ENCODE measurements at places on chromosomes 1 and 21.
A peak's percentile ranks its signal among the peaks of the same experiment; 100 is the strongest.

DNA sequence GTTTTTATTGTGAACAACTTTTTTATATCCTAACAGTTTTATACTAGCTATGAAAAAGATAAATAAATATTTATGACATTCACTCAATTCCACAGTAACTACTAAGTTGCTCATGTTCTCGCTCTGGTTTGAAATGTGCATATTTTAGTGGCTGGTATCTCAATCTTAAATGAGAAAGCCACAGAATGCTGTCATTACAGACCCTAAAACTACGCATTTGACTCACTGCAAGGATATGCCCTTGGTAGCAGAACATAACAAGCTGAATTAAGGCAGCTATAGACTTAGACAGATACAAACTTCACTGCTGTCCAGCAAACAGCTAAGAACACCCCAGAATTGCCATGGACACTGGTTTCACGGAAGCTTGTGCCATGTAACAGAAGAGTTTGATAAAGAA, 19.0 kb downstream of the DAB1 start:
- DNase-seq = no peak

- DNase-seq = no peak
These were observed 14.1 kb downstream of the VAMP4 start for GRCh38 chr1:171727778-171728177.

- DNase-seq = no peak
These were observed 251.9 kb upstream of the B3GALT2 start for GRCh38 chr1:193438312-193438711.

GRCh38 chr1:239570878-239571277, 184.5 kb downstream of the CHRM3 start:
- DNase-seq = no peak

GRCh38 chr1:239778208-239778813, 313.4 kb upstream of the FMN2 start:
- DNase-seq = no peak

GRCh38 chr1:169727307-169727706, 6.6 kb downstream of the SELE start:
- no peak for DNase-seq

DNA sequence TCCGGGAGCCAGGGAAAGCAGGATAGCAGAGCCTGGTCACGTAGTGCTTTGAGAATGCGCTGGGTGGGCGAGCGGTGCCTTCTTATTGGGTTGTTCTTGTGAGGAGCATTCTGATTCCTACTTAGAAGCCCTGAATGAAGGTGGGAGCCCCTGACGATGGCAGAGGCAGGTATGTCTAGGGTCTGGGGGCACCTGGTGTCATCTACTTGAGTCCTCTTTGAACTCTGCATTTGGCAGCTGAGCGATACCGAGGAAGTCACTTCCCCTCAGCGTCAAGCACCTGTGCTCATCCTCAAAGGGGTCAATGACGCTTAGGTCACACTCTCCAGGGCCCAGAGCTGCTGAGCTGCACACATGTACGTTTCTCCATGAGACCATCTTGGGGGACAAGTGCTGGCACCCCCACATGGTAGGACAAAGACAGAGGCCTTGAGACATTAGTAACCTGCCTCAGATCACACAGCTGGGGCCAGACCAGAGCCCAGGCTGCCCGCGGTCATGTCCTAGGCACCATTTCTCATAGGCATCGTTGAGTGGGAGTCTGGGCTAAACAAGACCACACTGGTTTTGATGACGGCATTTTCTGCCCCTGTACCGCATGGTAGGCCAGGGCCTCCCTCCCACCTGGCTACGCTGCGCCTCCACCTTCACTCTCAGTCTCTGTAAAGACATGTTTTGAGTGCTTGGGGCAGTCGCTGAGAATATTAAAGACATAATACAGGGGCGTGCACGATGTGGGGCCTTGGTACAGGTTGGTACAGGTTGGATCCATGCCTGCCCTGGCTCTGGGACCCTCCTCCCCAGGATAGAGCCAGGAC, 69.1 kb upstream of the ABCG1 start:
- no peak for DNase-seq

DNA sequence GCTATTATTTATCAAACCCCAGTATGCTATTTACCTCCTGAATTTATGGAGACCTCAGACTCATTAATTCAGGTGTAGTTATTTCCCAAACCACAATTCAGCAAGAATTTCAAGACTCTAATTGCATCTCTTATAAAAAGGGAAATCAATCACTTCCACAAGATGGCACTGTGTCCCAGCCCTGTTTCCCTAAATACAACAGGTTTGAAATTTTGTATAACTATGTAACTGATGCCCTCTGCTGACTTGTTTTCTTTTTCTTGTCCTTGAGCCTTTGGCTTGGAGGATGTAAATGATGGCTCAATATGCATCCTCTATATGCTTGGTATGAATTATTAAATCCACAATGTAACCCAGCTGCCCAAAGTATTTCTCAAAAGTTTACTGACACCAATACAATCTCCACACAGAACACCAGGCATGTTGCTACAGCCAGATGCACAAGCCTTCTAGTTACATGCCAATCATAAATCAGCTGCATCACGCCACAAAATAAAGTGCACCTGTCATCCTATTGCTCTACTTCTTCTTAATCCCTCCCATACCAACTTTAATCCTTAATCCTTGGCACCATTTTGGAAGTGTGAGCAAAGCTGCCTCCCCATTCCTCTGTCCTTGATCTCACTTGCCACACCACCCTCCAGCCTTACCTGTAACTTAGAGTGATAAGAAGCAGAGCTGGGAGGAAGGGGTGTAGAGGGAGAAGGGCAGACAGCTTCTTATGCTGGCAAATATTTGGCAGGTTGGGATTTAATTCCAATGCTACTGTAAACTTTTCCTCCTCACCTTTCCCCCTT, 9.0 kb downstream of the C1orf105 start:
- DNase-seq = peak; percentile 38

DNA sequence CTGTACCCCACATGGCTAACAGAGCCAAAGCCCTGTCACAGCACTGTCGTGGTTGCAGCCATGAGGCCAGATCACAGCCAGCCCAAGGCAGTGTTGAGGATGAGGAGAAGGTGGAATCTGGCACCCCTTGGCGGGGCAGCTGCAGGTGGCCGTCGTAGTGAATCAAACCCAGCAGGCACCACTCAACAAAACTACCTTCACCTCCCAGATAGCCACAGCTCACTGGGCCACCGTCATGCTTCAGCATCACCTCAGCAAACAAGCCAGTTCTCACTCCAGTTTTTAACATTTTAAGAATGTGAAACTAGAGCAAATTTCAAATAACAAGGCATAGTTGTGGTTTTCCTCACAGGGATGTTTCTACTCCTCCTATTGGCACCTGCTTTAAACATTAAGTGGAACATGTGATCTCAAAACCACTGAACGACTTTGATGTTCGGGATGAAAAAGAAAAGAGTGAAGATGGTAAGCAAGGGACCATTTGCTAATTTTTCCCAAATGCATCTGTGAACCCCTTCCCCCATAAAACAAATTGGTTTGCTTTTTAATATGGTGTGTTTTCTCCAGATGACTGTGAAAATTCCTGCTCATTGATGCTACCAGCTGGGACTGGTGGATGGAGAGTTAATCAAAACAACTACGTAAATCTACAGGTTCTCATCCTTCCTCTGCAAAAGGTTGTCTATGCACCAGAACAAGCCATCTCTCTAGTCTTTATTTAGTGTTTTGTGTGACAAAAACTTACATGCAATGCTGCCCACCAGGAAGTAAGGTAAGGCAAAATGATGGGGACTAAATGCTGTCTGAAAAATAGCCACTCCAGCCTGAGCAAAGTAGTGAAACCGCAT, 45.5 kb downstream of the TOR1AIP2 start:
- no peak for DNase-seq

DNA sequence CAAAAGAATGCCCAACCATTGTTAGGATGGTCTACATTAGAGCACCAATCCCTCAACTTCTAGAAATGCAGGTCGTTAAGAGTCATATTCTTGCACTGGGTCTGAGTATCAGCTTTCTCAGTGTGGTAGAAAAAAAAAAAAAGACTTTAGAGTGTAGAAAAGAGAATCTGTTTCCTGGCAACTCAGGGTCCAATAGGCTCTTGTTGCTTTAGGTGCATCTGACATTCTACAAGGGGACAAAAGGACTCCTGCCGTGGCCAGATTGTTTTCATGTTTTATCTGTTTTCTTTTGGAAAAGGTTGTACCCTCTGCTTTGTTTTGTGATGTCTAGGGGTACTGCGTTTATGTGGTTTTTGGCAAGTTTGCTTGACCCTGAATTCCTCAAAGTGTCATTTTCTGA, 105.4 kb upstream of the KCNK2 start:
- no peak for DNase-seq

DNA sequence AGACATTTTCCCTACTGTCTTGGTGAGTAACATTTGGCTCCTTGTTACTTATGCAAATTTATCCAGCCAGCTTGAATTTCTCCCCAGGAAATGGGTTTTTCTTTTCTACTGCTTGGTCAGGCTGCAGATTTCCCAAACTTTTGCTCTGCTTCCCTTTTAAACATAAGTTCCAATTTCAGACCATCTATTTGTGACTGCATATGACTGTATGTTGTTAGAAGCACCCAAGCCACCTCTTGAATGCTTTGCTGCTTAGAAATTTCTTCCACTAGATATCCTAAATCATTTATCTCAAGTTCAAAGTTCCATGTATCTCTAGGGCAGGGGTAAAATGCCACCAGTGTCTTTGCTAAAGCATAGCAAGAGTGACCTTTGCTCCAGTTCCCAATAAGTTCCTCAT, 32.3 kb upstream of the CITED4 start:
- no peak for DNase-seq

DNA sequence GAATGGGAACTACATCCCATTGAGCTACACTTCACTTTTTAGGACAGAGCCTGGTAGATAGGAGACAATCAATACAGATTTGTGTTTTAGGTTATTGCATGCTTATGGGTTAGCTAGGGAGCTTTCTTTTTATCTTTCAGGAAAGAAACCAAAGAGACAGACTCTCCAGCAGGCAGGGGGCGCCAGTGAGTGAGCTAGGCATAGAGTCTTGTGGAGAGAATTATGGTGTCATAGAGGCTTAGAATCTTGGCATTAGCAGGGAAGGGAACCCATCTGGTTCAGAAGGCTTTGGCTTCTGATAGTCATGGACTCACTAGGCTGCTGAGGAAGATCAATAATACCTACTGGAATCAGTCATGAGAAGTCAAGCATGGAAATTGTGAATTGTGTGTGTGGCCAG, at the start of gene SMCP:
Gene SMCP, plus strand, starts transcription at position 281 of the 400 bp plus-strand sequence. CDS start 6,101 bp downstream, outside the sequence.
- no peak for DNase-seq

DNA sequence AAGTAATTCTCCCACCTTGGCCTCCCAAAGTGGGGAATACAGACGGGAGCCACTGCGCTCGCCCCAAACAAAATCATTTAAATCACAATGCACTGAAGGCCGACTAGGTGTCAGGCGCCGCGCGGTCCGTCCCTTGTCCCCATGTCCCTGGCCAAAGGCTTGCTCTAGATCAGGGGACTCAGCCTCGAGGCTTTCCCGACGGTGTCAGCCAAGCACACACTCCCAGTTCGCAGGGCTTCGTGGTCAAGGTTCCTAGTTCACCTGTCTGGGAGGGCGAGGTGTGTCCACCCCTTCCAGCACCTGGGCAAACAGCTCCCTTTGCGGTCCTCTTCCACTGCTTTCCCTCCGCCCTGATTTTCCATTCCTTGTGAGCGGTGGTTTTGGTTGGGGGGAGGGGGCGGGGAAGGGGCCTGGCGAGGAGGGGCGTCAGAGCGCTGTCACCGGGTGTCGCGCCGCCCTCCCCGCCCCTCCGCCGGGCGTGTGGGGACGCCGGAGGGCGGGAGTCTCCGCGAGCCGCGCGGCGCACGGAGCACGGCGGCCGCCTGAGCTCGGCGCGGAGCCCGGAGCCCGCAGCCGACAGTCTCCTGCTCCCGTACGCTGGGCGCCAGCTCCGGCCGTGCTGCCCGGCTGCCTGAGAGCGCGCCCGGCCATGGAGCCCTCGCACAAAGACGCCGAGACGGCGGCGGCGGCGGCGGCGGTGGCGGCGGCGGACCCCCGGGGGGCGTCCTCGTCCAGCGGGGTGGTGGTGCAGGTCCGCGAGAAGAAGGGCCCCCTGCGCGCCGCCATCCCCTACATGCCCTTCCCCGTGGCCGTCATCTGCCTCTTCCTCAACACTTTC, at the start of gene STUM:
Gene STUM, plus strand, starts transcription at position 509 of the 838 bp plus-strand sequence. Its CDS starts 141 bp downstream, at position 650.
- DNase-seq = peak; percentile 61

- DNase-seq = no peak
These were observed 582.6 kb upstream of the TMPRSS15 start for GRCh38 chr21:18986197-18986596.

DNA sequence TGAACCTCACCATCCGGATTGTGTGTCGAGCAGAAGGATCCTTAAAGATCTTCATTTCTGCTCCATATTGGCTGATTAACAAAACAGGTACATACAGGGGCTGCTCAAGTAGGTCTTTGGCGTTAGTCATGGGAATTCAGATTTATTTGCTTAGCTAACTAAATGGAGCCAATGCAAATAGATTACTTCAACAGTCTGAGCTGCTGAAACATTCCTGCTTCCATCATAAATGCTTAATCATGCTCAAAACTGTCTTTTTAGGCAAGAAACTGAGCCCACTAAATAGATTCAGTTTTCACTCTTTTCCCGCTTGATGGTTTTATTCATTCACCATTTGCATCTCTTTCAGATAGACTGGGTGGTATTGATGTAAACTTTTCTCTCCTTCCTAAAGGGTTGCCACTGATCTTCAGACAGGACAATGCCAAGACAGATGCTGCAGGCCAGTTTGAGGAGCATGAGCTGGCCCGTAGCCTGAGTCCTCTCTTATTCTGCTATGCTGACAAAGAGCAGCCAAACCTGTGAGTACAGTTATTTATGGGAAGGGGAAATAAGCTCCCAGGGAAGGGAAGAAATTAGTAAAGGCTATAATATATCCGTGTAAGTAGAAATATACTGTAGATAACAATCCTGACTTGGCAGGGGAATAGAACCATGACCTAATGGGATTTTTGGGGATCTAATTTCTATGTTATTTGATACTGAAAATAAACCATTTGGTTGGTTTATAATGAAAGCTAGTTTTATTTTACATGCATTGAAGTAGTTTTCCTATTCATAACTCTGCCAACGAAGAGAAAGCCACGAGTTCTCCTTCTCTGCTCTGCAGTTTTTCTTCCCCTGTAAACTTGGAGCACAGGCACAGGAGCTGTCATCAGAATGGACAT, 126.4 kb downstream of the VPS13D start:
- peak; percentile 47 for DNase-seq

- peak; percentile 91 for DNase-seq
These were observed 5.7 kb downstream of the KRTCAP2 start for GRCh38 chr1:155167166-155168104.

GRCh38 chr1:39369565-39369964, 121.9 kb upstream of the BMP8A start:
- no peak for DNase-seq

DNA sequence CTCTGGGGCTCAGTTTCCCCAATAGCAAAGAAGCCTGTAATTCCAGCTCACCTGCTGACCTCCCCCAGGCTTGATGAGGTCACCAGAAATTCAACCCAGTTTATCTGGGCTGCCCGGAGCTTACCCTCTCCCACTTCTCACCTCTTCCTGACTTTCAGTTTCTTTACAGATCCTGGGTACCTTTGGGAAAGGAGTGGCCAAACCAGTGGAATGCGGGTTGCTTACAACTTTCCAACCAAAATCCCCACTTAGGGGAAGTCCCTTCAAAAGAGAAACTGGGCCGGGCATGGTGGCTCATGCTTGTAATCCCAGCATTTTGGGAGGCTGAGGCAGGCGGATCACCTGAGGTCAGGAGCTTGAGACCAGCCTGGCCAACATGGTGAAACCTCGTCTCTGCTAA, 5.9 kb upstream of the MARCKSL1 start:
- no peak for DNase-seq

GRCh38 chr1:184272175-184272866, 114.5 kb upstream of the C1orf21 start:
- DNase-seq = no peak
